ENCODE measurements at places on chromosomes 2 and 18. TPM values are rescaled to one million over a fixed set of nuclear protein-coding genes. Genes with fewer than 3 reads are reported as not detected.

DNA sequence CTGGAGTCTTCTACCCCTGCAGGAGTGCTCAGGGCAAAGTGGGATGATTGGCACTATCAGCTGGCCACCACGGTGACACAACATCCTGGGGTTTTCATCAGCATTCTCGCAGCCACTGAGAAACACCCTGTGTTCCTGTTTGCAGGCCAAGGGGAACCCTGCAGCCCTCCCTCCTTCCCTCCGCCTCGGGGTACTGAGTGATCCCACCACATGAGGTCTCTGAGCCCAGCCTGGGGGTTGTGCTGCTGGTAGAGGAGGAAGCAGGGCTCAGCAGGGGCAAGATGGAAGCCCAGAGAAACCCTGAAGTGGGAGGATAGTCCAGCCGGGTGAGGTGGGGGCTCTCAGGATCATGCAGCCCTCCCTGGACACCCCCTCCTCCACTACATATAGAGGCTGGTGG, at the start of gene OXER1:
Gene OXER1, minus strand, starts transcription at position 40 of the 400 bp plus-strand sequence. CDS start 73 bp downstream, outside the sequence.
- DNase-seq = no peak

- no peak for DNase-seq
Observed at GRCh38 chr2:102473020-102473419, at the start of gene SLC9A4. SLC9A4 (plus strand) TSS chr2:102473226; CDS start chr2:102473760, 534 bp downstream.

DNA sequence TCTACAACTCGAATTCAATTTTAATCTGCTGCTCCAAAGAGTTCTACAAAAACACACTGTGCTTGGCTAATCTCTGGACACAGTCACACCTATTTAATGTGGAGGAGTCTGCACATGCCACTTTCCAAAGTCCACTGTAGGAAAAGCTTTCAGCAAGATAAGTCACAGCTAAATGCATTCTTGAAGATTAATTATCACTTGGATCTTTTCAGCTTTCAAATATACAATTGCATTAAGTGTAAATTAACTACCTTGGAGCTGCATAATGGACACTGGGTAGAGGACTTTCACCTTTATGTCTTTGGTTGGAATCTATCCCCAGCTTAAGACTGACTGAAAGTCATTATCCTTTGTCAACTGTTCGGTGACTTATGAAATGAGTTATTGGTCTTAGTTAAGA, 565.1 kb downstream of the PIK3C3 start:
- no peak for DNase-seq

DNA sequence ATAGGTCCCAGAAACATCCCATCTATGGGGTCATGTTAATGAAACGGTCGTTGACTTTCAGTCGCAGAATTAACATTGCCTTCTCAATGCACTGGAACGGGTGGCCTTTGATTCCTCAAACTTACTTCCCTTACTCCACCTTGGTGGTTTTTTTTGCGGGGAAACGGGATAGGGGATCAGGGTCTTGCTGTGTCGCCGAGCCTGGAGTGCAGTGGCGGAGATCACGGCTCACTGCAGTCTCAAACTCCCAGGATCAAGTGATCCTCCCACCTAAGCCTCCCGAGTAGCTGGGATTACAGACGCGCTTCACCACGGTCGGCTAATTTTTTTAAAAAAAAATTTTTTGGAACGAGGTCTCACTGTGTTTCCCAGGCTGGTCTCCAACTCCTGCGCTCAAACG, 754 bp downstream of the ATG16L1 start:
- DNase-seq = no peak

DNA sequence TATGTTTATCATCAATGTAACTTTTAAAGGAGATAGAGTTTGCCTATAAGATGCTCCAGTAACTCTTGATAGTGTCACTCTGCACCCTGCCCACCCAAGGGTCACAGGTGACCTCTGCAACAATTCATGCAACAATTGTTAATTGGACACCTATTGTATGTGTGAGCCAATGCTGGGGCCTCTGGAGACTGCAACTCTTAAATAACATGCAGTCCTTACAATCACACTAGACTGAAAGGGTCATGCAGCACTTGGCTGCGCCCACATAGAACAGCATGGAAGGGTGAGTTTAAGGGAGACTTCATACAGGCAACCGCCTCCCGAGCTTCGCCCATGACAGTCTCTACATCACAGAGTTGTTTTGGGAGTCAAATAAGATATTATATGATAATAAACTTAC, 137.1 kb upstream of the TWIST2 start:
- no peak for DNase-seq

The SCN3A gene
- total RNA-seq = 0.84 TPM

The QPCT gene
- 0.77 TPM for total RNA-seq

The NEDD4L gene
- total RNA-seq = 67.4 TPM

The ELP2 gene
- total RNA-seq = 59.5 TPM

The PXDN gene
- total RNA-seq = 18.5 TPM

The TCF23 gene
- 0.10 TPM for total RNA-seq
